ENCODE measurements at places on chromosomes 1 and 21.

- no peak for DNase-seq
Observed at GRCh38 chr1:204713541-204713940, 28.0 kb upstream of the LRRN2 start.

DNA sequence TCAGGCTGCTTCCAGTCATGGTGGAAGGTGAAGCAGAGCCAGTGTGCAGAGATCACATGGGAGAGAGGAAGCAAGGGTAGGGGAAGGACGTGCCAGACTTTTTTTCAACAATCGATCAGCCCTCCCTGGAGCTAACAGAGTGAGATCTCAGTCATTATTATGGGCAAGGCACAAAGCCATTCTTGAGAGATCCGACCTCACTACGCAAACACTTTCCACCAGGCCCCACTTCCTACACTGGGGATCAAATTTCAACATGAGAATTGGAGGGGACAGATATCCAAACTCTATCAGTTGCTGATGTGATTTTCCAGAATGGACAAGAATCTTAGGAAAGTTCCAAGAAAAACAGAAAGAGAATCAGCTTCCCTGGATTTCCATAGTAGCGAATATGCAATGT is 60.5 kb downstream of the BACE2 start:
- DNase-seq: no peak

- peak; percentile 10 for DNase-seq
Observed at GRCh38 chr1:226588484-226588883, 39.9 kb downstream of the STUM start.

GRCh38 chr1:169508432-169509338 is 22.9 kb upstream of the SLC19A2 start:
- peak; percentile 37 for DNase-seq

GRCh38 chr1:35570589-35571137 is 2.5 kb upstream of the TFAP2E start:
- DNase-seq: no peak

Measured in HCEC 1CT (cell line).